Posterior vena cava (tissue), 2 donors: ENCODE measurements at places on chromosomes 3 and 15. TPM values are rescaled to one million over a fixed set of nuclear protein-coding genes. Genes with fewer than 3 reads are reported as not detected.

The TUSC7 gene
- total RNA-seq = not detected

The MASP1 gene
- 13.9 TPM for total RNA-seq

The MINAR1 gene
- total RNA-seq = 0.76 TPM

- DNase-seq = no peak
These were observed 174.9 kb downstream of the TNIK start for GRCh38 chr3:171285287-171285686.

GRCh38 chr3:160069986-160070385, 81.4 kb downstream of the IL12A start:
- DNase-seq = no peak

- DNase-seq = no peak
These were observed 39.2 kb upstream of the AGBL1 start for GRCh38 chr15:86040356-86041033.

- DNase-seq = no peak
These were observed 26.8 kb upstream of the TRH start for GRCh38 chr3:129947538-129948240.

- no peak for DNase-seq
These were observed 532.3 kb upstream of the SUCLG2 start for GRCh38 chr3:68186733-68187132.
